ENCODE measurements at places on chromosomes 5 and 9.

DNA sequence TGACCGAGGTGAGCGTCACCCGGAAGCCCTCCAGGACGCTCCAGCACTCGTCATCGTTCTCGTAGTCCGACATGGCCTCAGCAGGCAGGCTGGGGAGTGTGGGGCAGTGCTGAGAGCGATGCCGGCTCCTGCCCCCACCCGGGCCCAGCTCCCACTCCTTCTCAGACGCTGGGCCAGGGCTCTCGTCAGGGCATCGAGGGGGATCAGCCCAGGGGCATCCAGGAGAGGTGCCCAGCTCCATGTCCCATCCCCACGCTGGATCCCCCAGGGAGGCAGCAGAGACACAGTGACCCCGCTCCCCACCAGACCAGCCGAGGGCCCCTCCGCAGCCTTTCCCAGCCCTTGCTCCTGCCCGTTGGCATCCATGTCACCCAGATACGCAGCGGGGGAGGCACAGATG lies 1.5 kb downstream of the CARD9 start:
- DNase-seq: no peak

GRCh38 chr9:94874316-94874715 lies 147.8 kb downstream of the AOPEP start:
- DNase-seq: no peak

- DNase-seq: no peak
These were observed 86.1 kb downstream of the ADAMTS2 start for GRCh38 chr5:179258922-179259730.

DNA sequence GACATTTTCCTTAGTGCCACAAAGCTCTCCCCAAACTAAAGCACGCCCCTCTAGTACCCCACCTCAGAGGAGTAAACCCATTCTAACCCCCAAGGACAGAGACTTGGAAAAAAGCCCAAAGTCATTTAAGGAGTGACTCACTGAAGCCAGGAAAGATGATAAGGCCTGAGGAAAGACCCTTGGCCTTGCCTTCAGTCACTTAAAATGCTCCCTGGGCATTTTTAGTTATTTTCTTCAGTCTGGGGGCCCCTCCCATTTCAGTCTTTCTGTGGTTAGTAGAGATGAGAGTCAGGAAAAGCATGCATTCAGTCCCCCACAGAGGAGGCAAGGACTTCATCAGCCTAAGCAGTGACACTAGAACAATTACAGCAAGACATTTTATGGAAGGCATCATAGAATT lies 13.7 kb upstream of the TLX3 start:
- no peak for DNase-seq

- no peak for DNase-seq
These were observed 29.0 kb downstream of the THBS4 start for GRCh38 chr5:80064124-80064523.

GRCh38 chr5:167478188-167478587 lies 813.3 kb upstream of the WWC1 start:
- no peak for DNase-seq

DNA sequence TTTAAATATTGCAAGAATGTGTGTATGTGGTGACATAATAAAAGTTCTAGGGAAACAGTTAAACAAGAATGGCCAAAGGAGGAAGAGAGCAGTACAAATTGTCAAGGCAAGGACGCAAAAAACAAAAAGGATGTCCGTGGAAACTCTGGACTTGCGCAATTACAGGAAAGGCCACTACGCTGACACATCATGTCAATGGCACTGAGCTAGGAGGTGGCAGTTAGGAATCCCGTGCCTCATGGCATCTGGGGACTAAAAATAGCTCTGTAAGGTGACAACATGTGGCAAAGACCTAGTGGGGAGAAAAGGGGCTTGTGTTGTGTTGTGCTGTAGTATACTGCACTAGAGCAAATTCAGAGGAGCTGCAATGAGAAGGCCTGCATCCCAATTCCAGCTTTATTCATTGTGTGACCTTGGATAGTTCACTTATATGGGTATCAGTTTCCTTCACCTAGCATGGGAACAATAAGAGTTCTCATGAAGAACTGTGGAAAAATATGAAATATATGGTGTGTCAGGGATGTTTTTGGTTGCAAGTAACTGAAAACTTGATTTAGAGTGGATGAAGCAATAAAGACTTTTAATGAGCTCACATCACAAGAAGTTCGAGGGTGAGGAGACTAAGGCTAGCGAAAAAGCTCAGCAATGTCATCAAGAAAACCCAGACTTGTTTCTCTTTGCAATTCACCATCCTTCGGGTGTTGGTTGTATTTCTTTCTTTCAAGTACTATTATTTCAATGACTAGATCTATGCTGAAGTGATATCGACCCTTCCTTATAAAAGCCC lies 124.1 kb upstream of the STC2 start:
- no peak for DNase-seq

DNA sequence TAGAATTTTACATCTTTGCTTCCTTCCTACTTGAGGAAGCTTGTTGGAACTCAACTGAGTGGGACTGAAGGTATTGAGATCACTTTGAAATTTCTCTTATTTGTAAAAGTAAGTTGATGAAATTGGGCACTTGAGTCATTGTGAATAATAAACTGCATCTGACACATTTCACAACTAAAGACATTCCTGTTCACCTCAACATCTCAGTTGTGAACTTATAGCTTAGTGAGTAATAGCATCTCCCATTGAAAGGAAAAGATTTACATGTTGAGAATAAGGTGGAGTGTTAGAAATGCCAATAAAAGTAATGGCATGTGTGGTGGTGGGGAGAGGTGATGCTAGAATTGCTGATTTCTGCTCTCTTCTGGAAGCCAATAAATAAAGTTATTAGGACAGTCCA lies 145.0 kb downstream of the SLC24A2 start:
- no peak for DNase-seq

DNA sequence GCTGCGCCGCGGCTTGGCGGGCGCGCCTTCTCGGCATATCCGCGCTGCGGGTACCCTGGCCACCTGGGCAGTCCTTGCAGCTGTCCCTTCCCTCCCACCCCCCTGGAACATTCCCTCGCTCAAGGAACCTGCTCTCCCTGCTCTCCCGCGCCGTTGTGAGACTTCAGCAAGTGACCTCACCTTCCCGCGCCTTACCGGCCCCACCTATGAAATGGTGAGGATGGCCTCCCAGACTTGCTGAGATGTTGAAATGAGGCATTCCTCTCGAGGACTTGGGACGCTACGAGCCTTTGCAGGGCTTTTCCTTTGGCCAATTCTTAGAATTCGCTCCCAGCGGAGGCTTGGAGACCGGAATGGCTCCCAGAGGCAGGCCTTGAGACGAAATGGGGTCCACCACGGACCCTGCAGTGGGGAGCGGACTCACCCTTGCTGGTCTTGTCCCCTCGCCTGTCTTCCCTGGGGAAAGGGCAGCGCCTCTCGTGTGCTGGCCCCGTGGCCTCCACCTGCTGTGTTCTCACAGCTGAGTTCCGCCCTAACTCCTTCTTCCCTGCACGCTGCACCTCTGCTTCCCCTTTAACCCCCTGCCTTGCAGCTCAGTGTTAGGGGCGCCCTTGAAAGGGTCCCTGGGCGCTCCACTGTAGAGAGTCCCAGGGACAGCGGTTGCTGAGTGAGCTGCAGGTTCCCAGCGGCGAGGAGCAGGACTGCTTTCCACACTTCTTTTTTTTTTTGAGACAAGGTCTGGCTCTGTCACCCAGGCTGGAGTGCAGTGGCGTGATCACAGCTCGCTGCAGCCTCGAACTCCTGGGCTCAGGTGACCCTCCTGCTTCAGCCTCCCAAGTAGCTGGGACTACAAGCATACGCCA lies 907 bp downstream of the HMCN2 start:
- DNase-seq: no peak

GRCh38 chr5:94028001-94028400 lies 286.6 kb upstream of the POU5F2 start:
- DNase-seq: no peak

DNA sequence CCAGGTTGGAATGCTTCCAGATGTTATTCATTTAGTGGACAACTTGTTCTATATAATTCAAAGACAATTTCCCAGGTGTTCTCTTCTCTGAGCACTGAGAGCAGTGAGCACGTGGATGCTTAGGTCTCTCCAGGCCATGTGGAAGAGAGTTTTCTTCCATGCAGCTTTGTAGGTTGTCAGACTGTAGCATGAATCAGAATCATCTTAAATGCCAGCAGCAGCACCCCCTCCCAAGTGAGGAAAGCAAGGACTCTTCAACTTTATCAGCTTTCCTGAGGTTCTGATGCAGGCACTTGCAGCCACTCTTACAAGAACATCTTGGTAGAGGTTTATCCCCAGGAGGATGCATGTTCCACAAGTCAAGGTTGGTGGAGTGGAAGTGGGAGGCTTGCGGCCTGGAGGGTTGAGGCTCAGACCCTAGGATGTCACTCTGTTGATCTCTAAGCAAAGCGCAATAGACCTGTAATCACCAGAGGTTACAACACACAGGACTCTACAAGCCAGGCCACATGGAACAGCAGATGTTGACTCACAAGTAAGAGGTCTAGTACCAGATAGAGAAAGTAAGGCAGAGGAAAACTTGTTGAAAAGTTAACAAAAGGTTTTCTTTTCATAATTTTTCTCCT lies 47.7 kb downstream of the UGCG start:
- no peak for DNase-seq

GRCh38 chr5:32098890-32099310 lies 75.2 kb downstream of the GOLPH3 start:
- no peak for DNase-seq

DNA sequence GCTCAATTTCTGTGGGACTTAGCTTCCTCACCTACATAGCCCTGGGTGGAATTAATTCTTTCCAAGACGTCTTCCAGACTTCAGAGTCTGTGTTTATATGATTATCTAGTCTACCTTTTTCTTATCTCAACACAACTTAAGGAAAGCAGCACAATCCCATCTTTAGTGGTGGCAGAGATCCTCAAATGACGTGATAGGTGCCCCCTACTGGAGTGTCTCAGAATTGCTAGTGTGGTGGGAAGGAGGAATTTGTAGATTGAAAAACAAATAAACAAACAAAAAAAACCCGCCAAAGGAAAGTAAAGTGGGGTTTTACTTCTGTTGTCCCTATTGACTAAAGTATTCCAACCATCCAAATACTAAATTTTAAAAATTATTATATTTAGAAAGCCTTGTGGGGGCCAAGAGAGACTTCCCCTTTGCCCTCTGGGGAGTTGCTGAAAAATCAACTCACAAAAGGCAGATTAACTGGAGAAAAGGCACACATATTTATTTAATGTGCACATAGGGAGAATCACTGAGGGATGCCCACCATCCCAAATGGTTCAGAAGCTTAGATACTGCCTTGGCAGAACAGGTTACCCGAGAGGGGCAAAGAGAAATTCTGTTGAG lies 283.3 kb downstream of the TMEM167A start:
- peak; percentile 13 for DNase-seq

- no peak for DNase-seq
These were observed 17.5 kb upstream of the MSMP start for GRCh38 chr9:35771534-35771933.

GRCh38 chr9:14790628-14791027 lies 68.1 kb upstream of the CER1 start:
- no peak for DNase-seq
